OCI-LY7 (cell line): ENCODE measurements at places on chromosomes 6 and 20. TPM values are rescaled to one million over a fixed set of nuclear protein-coding genes. Genes with fewer than 3 reads are reported as not detected.

DNA sequence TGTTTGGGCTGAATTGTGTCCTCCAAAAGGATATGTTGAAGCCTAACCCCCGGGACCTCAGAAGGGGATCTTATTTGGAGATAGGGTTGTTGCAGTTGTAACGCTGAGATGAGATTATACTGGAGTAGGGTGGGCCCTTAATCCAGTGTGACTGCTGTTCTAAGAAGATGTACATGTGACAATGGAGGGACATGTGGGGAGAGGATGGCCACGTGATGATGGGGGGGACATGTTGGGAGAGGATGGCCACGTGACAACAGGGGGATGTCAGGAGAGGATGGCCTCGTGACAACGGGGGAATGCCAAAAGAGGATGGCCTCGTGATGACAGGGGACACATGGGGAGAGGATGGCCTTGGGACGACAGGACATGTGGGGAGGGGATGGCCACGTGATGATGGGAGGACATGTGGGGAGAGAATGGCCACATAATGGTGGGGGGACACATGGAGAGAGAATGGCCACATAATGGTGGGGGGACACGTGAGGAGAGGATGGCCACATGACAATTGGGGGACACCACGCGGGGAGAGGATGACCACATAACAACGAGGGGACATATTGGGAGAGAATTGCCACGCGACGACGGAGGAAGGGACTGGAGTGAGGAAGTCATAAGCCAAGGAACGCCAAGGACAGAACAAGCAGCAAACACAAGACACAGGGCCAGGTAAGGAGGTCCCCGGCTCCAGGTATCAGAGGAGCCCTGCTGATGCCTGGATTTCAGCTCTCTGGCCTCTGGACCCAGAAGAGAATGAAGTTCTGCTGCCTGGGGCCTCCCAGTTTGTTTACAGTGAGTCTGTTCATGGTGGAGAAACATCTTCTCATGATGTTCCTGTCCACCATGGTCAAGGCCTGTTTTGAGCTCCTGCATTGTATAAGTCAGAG, 29.2 kb downstream of the SYNJ2 start:
- DNase-seq: no peak

- no peak for DNase-seq
These were observed 89.3 kb downstream of the JPH2 start for GRCh38 chr20:44097521-44098255.

- DNase-seq: no peak
These were observed 1.5 kb downstream of the ABT1 start for GRCh38 chr6:26598267-26598666.

RAET1L gene
- total RNA-seq: not detected in 2 replicates

GRCh38 chr20:10264166-10264558, 45.5 kb downstream of the SNAP25 start:
- DNase-seq: no peak

DNA sequence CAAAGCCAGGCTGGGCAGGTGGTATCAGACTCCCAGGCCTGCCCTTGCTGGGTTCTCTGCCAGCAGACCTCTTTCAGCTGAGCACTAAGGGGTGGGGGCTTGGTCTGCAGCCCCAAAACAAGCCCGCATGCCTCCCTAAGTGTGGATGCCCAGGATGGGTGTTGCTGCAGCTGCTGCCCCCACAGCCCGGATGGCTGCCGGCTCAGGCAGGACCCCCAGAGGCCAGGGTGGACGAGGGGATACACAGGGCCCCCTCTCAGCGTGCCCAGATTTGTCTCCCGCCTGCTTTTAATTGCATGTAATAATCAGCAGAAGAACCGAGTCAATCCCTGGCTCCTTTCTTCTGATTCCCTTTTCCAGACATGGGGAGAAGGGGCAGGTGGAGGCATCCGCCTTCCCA, 60.8 kb downstream of the VEGFA start:
- DNase-seq: no peak

- peak; percentile 58 for DNase-seq
These were observed 90.5 kb downstream of the SYNJ2 start for GRCh38 chr6:158072083-158072721.

ABHD16A gene
- 32.7 and 35.2 TPM in 2 replicates for total RNA-seq

MAS1 gene
- not detected in 2 replicates for total RNA-seq

GRCh38 chr6:54706391-54706790, 140.2 kb upstream of the FAM83B start:
- no peak for DNase-seq

DNA sequence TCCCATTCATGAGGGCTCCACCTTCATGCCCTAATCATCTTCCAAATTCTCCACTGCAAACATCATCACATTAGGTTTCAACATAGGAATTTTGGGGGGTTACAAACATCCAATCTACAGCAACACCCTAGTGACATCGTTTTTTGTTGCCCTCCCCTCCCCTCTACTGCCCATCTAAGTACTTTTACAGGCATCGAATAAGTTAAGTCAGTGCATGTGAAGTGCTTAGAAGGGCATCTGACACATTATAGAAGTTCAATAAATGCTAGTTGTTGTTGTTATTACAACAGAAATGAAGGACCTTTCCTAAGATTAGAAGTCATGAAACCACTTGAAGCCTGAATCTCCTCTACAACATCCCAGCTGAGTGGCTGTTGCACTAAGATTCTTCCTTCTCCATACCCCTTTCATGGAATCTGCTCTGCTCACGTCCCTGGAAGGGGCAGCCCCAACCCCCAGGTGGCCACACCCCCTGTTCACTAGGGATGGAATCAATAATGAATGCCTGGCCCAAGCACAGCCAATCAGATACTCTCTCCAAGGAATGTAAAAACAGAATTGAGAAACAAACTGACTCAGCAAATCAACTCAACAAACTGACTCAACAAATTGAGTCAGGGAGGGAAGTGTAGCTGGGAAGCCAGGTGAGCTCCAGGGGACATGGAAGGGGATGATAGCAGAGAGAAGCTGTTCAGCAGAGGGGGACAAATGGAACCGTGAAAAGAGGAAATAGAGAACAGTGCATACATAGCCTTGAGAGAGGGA, 3.9 kb upstream of the LRP11 start:
- no peak for DNase-seq

DNA sequence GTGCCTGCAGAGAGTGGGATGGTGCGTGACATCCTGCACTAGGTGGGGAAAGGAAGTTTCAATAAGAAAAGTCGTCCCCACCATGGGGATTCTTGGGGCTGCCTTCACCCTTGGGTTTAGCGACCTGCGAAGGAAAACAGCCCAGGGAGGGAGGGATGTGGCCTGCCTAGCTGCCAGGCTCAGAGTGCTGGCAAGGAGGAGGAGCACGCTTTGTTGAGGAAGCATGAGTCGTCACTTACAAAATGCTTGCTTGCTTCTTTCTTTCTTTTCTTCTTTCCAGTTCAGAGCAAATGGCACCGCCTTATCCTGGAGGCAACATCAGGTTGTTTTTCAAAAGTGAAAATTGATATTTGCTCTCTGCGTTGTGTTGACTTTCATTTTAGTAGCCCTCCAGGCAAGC, 123.2 kb downstream of the TFAP2C start:
- no peak for DNase-seq

IL17F gene
- total RNA-seq: not detected in 2 replicates

DNA sequence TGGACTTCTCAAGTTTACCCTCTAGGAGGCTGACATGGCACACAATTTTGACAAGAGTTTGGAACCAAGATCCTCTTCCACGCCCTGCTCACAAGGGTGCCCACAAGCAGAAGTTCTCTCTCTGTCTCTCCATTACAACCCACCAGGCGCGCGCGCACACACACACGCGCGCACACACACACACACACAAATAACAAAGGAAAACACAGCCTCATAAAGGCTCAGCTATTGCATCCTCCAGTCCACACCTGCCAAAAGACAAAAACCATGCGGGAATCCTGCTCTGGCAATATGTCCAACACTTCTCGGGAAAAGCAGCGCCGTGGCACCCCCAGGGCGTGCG, 870 bp downstream of the PAK5 start:
- no peak for DNase-seq

CALHM5 gene
- total RNA-seq: not detected in 2 replicates

- no peak for DNase-seq
These were observed 1.0 kb upstream of the ZBTB22 start for GRCh38 chr6:33318426-33319073.

GRCh38 chr6:108118359-108118724, 43.8 kb upstream of the OSTM1 start:
- DNase-seq: no peak

DNA sequence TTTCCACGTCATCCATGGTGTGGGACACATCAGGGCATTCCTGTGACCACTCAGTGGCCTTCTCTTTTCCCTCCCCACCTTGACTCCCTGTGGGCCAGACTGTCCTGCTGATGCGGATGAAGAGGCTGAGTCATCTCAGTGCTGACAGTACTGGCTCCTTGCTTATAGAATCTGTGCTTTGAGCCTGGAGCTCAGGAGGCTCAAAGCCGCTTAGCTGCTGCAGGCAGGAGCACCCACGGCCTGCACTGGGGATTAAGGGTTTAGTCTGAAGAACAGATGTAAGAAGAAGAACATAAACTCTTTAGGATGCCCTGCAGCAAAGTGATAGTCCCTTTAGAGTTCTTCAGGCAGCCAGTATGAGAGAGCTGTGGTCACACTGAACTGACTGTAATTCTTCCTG, 642.0 kb upstream of the CHD6 start:
- DNase-seq: no peak

DCDC2 gene
- not detected in 2 replicates for total RNA-seq

DNA sequence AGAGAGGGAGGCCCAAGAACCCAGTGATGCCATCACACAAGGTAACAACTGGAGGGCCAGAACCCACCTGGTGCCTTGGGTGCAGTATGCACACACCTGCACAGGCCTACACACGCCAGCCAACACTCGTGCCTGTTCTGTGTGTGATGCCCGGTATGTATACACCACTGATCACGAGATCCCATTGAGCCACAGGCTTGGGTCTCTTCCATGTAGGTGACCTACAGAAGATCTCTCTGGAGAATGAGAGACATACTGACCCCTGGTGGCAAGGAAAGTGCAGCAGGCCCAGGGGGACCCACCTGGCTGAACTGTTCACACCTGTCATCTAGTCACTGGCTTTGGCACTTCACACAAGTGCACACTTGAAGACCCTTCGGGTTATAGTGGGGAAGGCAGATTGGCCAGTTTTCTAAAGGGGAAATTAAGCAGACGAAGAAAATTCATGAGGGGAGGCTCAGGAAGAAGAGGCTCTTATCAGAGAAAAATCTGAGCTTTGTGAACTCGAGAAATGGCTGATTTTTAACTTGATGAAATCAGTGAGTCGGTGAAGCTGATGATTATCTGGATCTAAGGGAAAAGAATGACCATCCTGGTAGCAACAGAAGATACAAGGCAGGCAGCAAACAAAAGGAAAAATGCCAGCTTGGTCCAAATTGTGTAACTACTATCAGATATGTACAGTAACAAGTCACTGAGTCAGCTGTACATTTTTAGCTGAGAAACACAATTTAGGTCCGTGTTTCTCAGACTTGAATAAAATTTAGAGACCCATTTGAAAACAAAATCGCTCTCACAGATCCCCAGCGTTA, 69.1 kb upstream of the PBOV1 start:
- DNase-seq: peak; percentile 48

GRCh38 chr6:102742028-102742427, 1348.5 kb downstream of the GRIK2 start:
- no peak for DNase-seq

SASH1 gene
- not detected in 2 replicates for total RNA-seq

POPDC3 gene
- not detected in 2 replicates for total RNA-seq

- DNase-seq: peak; percentile 3
These were observed 493.8 kb downstream of the UTRN start for GRCh38 chr6:144778773-144779492.

FOXS1 gene
- not detected in 2 replicates for total RNA-seq

- DNase-seq: no peak
These were observed 94.1 kb upstream of the KCNG1 start for GRCh38 chr20:51116765-51117686.

- DNase-seq: no peak
These were observed 270.2 kb upstream of the PRDM1 start for GRCh38 chr6:105815661-105816555.

DNA sequence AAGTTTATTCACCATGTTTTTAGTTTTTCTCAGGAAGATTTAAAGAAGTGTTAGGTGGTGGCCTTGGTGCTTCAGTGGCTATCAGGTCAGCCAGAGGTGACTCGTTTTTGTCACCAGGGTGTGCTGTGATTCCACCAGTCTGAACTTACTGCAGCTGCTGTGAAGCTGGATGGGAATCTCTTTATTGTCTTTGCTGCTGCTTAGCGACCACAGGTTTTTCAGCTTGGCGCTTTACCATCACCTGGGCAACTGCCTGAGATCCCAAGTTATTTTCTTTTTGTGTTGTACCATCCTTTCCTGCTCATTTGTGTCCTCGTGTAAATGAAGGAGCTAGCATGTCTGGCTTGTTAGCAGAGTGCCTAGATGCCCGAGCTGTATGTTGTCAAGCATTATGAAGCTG, 146.9 kb downstream of the MACROD2 start:
- DNase-seq: peak; percentile 0

MOXD1 gene
- total RNA-seq: 0.20 and 0.74 TPM in 2 replicates

FNDC1 gene
- total RNA-seq: 16.4 and 19.9 TPM in 2 replicates

- no peak for DNase-seq
These were observed 501.4 kb downstream of the BCKDHB start for GRCh38 chr6:80607811-80608391.

DNA sequence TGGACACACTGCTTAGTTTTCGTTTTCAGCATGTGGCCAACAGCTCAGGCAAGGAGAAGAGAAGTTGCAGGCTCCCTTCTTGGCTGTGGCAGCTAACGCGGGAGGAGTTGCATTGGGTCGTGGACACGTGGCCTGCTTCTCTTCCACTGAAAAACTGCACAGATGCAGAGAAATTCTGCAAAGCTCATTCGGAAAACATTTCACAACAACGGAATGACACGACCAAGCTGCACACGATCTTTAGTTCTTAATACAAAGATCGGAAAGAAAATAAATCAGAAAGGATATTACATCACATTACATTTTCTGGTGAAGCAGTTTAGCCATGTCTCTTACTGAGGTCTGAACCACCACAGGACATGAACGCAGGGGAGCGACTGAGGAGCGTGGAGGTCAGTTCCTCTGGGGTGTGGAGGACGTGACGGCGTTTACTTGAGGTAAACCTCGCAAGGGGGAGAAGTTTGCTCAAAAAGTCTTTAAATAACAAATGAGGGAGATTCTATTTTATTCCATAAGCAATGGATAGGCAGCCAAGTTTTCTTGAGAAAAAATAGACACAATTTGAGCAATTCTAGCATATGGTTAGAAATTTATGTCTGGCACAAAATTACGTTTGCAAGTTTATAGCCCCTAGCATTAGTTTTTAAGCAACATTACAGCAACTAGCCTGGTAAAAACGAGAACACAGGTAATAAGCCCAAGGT, 178.3 kb downstream of the THBS2 start:
- DNase-seq: no peak
